ENCODE measurements at places on chromosomes 6 and 20.

GRCh38 chr20:48349656-48350055, 478.1 kb downstream of the PREX1 start:
- DNase-seq, result no peak

DNA sequence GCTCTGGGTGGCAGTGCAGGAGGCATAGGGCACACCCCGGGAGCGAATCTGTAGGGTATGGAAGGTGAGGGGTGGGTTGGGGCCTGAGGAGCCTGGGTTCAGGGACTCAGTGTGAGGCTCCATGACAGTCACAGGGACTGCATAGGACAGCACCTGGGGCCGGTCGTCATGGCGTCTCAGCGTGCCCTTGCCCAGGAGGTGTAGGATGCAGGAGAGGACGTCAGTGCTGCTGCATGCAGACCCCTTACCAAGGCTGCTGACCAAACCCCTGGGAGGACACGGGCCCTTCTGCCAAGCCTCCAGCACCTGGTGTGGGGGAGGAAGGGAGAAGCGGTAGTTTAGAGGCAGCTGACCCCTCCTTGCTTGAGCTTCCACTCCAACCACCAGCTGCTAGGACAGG, 15.9 kb downstream of the CUL7 start:
- no peak for DNase-seq

DNA sequence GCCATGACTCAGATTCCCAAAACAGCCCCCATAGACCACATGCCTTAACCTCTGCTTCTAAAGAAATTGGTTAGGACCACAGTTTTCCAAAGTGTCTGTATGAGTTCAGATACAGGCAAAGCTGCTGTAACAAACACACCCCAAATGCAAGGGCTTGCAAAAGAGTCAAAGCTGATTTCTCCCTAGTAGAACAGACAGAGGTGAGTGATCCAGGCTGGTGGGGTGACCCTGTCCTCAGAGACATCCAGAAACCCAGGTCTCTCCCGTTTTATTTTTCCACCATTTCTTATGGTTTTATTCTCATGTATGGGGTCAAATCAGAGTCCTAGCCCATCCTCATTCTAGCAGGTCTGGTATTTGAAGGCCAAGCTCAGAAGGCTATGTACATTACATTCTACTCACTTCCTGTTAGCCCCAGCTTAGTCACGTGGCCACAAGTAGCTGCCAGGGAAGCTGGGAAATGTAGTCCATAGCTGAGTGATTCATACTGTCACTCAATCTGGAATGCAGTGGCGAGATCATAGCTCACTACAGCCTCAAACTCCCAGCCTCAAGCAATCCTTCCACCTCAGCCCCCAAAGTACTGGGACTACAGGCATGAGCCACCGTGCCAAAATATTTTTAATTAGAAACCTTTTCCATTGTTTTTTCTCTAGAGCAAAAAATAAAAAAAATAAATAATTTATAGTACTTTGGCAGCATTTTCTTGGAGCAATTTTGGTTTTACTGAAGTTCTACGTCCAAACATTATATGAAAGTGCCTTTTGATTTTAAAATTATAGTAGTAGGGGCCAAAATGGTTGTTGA, 175.2 kb downstream of the ZMYND8 start:
- peak; percentile 51 for DNase-seq

GRCh38 chr6:9398071-9398766, 962.9 kb upstream of the SLC35B3 start:
- no peak for DNase-seq

GRCh38 chr6:102799051-102799450, 1405.5 kb downstream of the GRIK2 start:
- DNase-seq, result no peak

DNA sequence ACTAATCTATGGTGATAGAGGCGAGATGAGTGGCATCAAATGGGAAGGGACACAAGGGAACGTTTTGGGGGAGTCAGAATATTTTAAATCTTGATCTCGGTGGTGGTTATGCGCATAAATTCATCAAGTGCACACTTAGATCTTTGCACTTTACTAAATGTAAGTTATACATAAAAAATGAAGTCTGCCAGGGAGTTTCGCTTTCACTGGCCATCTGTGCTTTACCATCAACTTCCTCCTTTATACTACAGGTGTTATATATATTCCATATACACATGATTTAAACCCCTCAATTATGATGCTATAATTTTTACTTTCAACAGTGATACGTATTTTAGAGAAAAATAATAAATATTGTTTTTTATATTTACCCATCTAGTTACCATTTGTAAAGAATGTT, 97.6 kb upstream of the AKIRIN2 start:
- DNase-seq, result no peak

DNA sequence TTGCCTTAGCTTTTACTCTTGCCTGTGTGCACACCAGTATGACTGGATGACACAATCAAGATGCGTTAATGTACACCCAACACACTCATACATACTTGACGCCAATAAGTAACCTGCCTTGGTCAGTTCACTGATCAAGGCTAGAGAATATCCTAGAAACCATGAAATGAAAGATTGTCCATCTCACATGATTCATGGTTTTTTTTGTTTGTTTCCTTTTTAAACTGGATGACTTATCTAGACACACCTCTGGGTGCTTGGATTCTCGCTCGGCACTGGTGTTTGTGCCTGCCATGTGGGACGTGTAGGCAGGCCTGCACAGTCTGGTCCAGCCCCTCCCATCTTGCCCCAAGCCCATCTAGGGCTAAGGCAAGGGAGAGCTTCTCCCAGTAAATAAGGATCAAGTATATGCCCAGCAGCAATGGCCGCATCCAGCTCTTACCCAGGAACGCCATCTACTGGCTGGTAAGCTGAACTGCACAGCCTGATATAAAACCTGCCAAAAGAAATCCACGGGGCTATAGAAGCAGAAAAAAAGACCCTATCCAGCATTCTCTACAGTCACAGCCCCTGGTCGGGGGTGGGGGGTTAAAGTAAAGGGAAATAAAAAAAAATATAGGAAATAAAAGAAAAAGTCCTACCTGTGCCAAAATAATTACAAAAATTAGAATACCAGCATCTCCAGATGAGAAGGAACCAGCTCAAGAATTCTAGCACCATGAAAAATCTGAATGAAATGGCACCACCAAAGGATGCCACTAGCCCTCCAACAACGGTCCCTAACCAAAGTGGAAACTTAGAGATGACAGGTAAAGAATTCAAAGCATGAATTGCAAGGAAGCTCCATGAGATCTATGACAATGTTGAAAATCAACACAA, 73.3 kb downstream of the OTOR start:
- DNase-seq, result no peak

DNA sequence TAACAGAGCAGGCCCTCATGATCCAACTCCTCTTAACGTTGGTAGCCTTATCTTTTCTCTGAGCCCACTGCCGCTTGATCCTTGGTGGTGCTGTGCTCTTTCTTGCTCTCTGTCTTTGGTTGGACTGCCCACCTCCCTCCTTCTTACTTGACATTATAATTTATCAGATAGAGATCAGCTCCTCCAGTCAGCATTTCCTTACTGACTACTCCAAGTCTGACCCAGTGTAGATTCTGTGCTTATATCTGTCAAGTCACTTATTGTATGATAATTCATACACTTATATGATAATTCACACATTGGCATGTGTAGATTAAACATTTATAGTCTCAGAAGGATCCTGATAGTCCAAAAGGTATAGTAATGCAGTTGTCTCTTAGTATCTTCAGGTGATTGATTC, 18.1 kb downstream of the PTPRA start:
- no peak for DNase-seq

DNA sequence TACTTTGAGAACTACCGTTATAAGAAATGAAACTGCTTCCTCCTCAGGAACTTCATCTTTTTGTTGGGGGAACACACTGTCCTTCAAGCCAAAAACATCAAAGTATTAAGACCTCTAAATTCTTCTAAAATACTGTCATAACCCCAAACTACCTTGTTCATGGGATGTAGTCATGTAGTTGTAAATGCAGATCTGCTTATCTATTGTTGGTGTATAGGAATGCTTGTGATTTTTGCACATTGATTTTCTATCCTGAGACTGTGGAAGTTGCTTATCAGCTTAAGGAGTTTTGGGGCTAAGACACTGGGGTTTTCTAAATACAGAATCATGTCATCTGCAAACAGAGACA, 282.9 kb upstream of the RUNX2 start:
- DNase-seq, result no peak

DNA sequence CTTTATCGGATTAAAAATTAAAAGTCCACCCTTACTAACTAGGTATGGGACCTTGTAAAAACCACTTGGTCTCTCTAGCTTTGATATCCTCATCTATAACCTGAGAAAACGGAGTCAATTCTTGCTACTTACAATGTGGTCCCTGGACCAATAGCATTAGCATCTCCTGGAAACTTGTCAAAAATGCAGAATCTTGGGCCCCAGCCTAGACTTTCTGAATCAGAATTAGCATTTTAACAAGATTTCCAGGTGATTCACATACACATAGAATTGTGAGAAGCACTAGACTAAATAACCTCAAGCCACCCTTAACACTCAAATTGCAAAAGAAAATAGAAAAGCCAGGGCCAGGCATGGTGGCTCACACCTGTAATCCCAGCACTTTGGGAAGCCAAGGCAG, 96.6 kb downstream of the RNGTT start:
- DNase-seq, result no peak

GRCh38 chr20:61930776-61931475, 134.8 kb downstream of the TAF4 start:
- no peak for DNase-seq

GRCh38 chr6:14724549-14724948, 521.3 kb upstream of the JARID2 start:
- DNase-seq, result no peak

DNA sequence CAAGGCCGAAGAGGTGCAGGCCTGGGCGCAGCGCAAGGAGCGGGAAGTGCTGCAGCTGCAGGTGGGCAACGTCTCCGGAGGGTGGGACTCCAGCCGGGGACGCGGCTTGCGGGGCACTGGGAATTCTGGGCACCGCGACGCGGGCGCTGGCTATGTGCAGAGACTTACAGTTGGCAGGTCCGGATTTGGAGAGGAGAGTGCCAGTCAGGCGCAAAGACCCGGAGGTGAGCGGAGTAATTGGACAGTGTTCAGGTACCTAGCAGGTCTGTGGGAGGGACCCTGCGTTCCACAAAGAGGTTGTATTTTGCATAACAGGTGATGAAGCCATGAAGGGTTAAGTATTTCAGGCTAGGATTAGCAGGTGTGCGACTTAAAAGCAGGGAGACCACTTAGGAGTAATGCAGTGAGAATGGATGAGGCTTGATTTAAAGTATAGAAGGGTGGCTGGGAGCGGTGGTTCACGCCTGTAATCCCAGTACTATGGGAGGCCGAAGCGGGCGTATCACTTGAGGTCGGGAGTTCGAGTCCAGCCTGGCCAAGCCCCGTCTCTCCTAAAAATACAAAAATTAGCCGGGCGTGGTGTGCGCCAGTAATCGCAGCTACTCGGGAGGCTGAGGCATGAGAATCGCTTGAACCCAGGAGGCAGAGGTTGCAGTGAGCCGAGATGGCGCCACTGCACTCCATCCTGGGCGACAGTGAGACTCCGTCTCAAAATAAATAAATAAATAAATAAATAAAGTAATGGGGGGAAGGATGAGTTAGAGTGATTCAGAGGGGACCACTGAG, 1.0 kb downstream of the MRPS26 start:
- DNase-seq, result no peak

DNA sequence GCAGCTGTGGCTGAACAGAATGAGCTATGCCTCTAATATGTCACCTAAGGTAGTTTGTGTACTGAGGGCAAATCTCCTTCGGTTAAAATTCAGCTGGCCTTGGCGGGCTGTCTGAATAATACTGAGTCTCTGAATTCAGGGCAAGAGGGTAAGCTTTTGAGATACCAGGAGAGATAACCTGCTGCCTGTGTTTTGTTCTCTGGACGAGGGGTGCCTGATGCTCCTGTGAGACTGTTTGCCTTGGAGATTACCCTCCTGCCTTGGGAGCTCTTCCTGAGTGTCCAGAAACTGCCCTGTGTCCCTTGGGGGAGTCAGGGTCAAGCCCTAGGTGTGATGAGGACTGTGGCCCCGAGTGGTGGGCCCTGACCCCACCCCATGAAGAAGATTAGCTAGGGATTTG, 282.9 kb downstream of the KIF16B start:
- no peak for DNase-seq

DNA sequence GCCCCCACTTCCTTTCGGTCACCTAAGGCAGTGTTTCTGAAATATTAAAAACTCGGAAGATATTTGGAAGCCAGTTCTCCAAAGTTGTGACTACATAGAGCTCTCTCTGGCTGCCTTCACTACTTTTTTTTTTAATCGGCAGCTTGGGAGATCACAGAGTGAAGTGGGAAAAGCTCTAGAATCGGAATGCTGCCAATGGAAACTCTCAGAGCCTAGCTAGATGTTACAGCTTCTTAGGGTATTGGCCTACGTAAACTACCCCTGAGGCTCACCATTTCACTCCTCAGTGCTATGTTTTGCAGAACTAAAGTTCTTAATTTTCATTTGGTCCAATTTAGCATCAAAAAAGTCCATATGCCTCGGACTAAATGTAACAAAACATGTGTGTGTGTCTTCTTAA, 14.5 kb downstream of the SERPINB1 start:
- no peak for DNase-seq

- DNase-seq, result peak; percentile 1
Measured at GRCh38 chr6:92715991-92716390, 703.4 kb downstream of the EPHA7 start.

DNA sequence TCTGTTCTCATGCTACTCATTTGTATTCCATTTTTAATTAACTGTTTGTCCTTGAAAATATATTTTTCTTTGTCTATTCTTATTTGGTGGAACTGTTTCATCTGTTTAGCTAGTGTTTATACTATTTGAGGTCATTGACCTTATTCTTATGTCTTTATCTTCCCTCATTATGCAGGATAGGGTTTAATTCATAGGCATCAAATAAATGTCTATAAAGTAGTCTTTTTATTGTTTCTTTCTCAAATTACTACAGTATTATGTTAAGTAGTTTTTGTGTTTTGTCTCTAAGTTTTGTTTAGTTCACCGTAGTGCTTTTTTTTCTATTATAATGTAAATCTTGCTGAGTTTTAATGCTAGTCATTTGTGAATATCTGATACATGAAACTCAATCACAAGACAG, 19.0 kb downstream of the TIAM2 start:
- DNase-seq, result no peak
